IMR-90 (cell line): ENCODE measurements at places on chromosomes 7 and 10.

GRCh38 chr7:108431099-108431498 is 25.1 kb downstream of the NRCAM start:
- DNase-seq = no peak

DNA sequence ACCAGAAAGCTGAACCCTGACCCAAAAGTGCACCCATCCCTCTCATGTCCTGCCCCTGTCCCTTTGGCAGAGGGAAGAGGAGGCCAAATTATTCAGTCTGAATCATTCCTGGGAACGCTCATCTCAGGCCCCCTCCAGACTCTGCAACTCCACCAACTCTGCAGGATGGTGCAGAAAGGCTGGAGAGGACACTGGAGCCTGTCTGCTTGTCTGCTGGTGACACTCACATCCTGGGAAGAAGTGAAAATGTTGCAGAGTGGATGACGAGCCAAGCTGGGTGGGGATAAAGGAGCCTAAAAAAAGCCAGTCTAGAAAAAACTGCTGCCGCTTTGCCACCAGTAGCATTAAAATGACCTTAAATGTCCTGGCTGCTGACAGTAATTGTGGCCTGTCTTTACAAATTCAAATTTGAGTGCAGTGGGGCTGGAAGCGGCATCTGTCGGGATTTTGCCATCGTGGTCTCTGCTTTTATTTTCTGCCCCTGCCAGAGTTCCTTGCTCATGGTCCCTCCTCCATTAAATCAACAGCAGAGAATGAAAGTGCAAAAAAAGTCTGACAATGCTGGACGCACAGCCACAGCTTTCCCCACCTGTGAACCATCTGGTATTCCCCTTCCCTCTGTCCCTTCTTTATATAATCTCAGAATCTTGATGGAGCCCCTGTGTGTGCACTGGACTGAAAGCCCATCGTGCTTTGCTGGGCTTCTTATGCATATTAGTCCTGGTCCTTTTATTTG is 63.9 kb downstream of the STK17A start:
- DNase-seq = peak; percentile 60

- no peak for DNase-seq
These were observed 8.5 kb downstream of the HTRA1 start for GRCh38 chr10:122469848-122470247.

DNA sequence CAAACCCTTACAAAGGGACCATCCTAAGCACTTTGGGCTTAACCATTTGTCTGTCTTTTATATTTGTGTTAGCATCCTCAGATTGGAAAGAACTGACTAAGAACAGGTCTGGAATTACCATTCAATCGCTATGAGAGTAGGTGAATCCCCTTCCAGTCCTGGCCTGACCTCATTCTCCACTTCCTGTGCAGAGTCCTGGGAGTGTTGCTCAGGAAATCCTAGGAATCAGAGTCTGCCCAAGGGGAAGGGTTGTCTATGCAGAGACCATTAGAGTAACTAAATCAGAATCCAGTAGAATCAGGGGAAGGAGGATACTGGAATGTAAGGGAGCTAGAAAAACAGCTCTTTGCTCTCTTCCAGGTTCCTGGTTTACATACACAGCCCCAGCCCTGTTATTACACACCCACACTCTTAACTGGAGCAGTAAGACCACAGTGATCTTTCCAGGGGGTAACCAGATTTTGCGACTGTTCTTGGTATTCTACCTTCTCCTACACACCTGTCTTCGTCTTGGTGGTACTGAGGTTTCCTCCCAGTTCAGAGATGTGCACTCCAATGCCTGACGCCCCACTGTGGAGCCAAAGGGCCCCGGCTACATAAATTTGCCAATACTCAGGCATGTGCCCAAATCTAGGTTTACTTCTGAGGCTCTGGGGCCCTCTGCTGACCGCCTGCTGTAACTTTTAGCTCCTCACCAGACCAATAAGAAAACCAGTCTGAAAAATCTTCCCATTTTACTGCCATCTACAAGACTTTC is 103.7 kb downstream of the RNF216 start:
- DNase-seq = peak; percentile 78

GRCh38 chr10:79048639-79049550 is 19.9 kb upstream of the ZMIZ1 start:
- DNase-seq = no peak

- DNase-seq = no peak
These were observed 8.8 kb downstream of the ASB10 start for GRCh38 chr7:151178236-151178635.

- no peak for DNase-seq
These were observed 46.6 kb downstream of the CLEC2L start for GRCh38 chr7:139570119-139570518.

- DNase-seq = peak; percentile 28
These were observed 5.8 kb downstream of the PITX3 start for GRCh38 chr10:102235598-102235920.

- DNase-seq = no peak
These were observed 121.7 kb downstream of the ATRNL1 start for GRCh38 chr10:115214829-115215228.

DNA sequence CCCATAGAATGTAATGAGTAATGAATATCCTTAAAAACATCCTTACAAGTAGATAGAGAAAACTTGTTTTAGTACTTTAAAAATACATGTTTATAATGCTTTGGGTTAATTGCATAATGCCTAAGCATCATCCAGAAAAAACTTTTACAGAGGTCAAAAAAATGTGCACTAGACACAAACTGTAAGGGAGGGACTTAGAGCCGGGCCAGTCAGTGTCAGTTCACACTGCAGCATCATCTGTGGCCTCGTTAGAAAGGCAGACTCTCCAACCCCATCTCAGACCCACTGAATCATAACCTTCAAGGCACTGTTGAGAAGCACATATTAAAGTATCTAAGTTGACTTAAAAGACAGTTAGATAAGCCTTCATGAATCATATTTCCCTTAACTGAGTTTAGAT is 230.1 kb upstream of the PRPS1L1 start:
- DNase-seq = peak; percentile 34

DNA sequence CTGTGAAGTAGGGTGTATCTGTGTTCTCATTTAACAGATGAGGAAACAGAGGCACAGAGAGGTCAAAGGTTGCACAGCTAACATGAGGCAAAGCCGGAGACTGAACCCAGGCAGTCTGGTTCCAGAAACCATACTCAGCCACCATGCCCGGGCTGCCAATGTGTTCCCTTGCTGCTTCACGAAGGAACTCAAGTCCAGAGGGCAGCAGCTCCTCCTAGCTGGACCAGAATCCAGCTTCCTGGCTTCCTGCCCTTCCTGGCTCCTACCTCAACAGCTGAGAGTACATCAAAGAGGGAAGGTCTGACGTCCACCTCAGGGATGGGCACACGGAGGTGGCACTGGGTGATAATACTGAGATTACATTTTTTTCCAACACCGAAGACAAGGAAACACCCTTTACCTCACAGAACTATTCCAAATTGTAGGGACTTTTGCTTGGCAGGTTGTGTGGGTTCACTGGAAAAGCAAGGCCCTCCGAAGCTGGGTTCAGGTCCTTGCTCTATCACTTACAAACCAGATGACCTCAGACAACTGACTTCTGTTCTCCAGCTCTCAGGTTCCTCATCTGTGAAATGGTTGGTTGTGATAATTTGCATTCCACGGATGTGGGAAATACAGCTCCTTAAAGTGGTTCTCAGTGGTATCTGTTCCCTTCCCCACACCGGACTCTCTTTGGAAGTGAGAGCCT is 154.1 kb upstream of the ZMIZ1 start:
- DNase-seq = no peak

GRCh38 chr10:43218951-43219837 is 47.7 kb downstream of the RASGEF1A start:
- no peak for DNase-seq

GRCh38 chr10:3619241-3619640 is 165.8 kb downstream of the KLF6 start:
- no peak for DNase-seq

GRCh38 chr10:100286051-100287033 is at the start of gene BLOC1S2:
BLOC1S2 (minus strand) TSS chr10:100286680; CDS start chr10:100286659, 21 bp downstream.
- DNase-seq = peak; percentile 92

DNA sequence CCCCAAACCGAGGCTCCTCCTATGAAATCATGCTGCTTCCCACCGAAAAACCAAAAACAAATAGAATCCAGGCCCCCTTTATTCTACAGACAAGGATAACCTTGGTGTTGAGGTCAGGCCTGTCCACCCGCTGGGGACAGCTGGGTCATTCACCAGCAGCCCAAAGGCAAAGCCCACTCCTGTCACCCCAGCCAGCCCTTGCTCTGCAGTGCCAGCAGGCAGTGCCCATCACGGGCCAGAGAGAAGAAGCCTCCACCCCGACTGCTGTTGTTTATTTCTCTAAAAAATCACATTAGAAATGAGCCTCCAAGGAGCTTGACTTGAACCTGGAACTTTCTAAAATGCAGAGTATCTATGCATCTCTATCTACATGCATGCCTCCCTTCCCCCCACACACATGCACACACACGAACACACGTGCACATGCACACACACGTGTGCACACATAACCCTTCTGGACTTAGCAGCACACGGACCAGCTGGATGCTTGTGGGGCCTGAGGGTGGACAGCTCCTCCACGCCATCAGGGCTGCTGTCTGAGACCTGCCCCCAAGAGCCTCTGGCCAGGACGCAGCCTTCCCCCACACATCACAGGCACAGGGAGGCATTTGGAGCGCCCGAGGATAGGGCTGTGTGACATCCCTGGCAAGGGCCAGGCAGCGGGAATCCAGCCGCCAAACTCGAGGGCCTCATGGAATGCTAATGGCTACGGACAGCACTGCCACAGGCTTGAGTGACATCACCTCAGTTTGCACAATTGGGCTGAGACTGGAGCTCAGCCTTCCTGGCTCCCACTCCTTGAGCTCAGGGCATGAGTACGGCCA is 22.8 kb downstream of the PRKAG2 start:
- no peak for DNase-seq

GRCh38 chr10:94194256-94194655 is 168.5 kb downstream of the NOC3L start:
- DNase-seq = peak; percentile 57

DNA sequence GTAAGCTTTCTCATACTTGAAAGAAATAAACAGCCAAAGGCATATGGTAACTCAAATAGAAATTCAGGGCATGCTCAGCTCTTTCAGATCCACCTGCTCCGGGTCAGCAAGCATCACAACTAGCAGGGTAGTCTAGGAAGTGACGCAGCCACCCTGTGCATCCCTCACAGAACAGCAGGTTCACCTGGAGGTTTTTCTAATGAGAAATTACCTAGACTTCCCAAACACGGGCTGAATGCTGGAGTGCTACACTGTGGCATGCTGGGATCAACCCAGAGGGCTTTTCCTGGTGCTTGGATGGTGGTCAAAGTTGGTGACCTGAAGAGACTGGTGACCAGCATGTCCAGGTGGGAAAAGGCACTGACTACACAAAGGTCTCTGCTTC is 66.8 kb upstream of the DNAJB6 start:
- no peak for DNase-seq

DNA sequence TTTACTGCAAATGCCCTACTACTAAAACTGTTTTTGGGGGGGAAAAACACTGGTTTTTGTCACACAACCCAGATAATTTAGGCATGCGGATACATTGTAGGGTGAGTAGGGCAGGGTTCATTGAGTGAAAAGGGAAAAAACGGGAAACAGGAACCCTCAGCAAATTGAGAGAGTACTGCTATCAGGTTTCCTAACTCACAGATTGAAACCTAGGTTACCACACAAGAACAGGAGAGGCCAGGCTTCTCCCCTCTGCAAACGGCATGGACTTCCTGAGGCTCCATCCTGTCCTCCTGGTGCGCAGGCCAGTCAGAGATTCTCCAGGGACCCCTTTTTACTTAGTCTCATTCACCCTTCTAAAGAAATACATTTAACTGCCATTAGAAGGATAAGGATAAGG is 30.6 kb downstream of the AVL9 start:
- DNase-seq = no peak

DNA sequence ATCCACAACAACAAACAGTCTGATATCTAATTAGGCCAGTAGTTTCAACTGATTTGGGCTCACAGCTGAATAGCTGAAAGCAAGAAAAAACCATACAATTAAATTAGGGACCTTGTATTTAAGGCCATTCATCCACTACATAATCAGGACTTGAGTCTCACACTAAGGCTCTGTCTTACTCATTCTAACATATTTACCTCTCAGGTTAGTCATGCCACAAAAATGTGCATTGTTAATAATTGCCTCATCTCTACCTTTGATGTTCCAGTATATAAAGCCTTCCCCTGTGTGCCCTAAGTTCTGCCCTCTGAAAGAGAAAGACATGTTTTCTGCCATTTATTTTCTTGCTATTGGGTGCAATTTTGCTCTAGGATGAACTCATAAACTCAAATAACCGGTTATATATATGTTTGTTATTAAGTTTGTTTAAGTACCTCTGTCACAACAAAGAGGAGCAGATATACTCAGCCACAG is 5.3 kb upstream of the C1GALT1 start:
- DNase-seq = peak; percentile 85

GRCh38 chr7:131105799-131106680 is 221.6 kb upstream of the MKLN1 start:
- peak; percentile 70 for DNase-seq

- DNase-seq = no peak
These were observed 282.1 kb downstream of the CXCL12 start for GRCh38 chr10:44102726-44103255.

GRCh38 chr10:5360318-5360915 is 4.3 kb upstream of the UCN3 start:
- DNase-seq = no peak

DNA sequence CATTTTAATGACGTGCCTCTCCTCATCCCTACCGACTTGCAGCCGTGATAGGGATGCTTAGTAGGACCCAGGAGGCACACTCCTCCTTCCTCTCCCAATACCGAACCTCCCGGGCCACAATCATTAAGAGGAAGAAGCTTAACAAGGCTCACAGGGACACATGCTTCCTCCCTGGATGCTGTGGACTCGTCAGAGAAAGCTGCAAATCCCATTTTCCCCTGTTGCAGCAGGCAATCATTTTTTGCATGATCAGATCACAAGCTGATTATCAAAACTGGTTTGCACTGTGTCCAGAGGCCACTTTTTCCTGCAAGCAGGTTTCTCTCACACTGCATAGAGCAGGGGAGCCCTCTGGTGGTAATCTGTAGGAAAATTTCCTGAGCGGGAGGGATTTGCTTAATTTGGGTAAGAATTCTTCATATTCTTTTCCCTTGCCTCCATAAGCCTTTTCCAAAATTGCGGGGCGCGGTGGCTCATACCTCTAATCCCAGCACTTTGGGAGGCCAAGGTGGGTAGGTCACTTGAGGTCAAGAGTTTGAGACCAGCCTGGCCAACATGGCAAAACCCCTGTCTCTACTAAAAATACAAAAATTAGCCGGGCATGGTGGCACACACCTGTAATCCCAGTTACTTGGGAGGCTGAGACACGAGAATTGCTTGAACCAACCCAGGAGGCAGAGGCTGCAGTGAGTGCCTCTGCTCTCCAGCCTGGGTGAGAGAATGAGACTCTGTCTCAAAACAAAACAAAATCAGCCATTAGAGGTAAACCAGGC is 16.1 kb upstream of the LAMB4 start:
- DNase-seq = peak; percentile 86

DNA sequence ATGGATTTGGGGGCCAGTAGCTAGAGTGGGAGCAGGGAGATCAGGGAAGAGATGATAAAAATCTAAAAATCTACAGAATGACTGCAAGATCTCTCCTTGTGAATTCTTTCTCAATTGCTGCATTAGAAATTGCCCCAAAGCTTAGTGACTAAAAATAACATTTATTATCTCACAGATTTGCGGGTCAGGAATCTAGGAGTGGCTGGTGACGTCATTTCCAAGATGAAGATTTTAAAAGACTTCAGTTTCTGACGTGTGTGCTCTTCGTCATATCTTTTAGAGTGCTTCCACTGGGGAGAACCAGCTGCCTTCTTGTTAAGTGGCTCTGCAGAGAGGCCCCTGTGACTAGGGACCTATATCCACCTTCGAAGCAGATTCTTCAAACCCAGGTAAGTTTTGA is 112.6 kb downstream of the DGKI start:
- peak; percentile 42 for DNase-seq
